ENCODE measurements at places on chromosomes 5 and 9. TPM values are rescaled to one million over a fixed set of nuclear protein-coding genes. Genes with fewer than 3 reads are reported as not detected.

HBEGF gene
- 12.6 TPM for total RNA-seq

HRCT1 gene
- total RNA-seq = not detected

PLAC8L1 gene
- 0.45 TPM for total RNA-seq

GRCh38 chr9:35697486-35697885 is 7.8 kb upstream of the TPM2 start:
- H3K27me3 ChIP-seq = no peaks in the 10 kb centered on the region
- no peak overlapping the region for H3K4me3 ChIP-seq

- H3K4me3 ChIP-seq = no peak overlapping the region
- H3K4me1 ChIP-seq = no peaks in the 10 kb centered on the region
- no peak overlapping the region for H3K27ac ChIP-seq
- H3K36me3 ChIP-seq = no peaks in the 10 kb centered on the region
Observed at GRCh38 chr9:33233626-33234342, 6.2 kb upstream of the SPINK4 start.

GRCh38 chr5:131280417-131280816 is 16.6 kb downstream of the CDC42SE2 start:
- H3K36me3 ChIP-seq = peaks cover 87% of the 10 kb centered on the region
- no peak for ATAC-seq
- peaks cover 46% of the 10 kb centered on the region for H3K4me1 ChIP-seq
- H3K4me3 ChIP-seq = peak overlapping the region; percentile 93

GRCh38 chr5:149011084-149011483 is 51.8 kb downstream of the SH3TC2 start:
- H3K4me1 ChIP-seq = peaks cover 4% of the 10 kb centered on the region
- no peak overlapping the region for H3K4me3 ChIP-seq

- peaks cover 32% of the 10 kb centered on the region for H3K4me1 ChIP-seq
- no peaks in the 10 kb centered on the region for H3K27me3 ChIP-seq
- ATAC-seq = no peak
Observed at GRCh38 chr9:123680352-123680751, 249.6 kb downstream of the DENND1A start.

SPATA31C1 gene
- not detected for total RNA-seq

DNA sequence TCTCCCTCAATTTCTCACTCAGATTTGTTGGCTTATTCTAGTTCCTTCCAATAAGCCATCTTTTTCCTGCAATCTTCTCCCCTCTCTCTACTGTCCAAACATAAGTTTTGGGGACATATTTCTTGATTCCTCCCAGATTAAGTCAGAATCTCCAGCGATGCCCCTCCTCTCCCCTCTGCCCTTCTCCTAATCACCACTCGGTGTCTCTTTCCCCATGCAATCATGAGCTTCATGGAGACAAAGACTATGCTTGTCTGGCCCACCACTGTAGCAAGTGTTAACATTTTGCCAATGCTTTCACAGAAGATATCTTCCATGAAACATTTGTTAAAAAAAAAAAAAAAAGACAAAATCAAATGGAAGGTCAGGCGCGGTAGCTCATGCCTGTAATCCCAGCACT is 42.4 kb downstream of the PDE6A start:
- no peak overlapping the region for H3K27ac ChIP-seq
- H3K27me3 ChIP-seq = peaks cover 9% of the 10 kb centered on the region
- H3K4me1 ChIP-seq = no peaks in the 10 kb centered on the region
- H3K36me3 ChIP-seq = no peaks in the 10 kb centered on the region

DNA sequence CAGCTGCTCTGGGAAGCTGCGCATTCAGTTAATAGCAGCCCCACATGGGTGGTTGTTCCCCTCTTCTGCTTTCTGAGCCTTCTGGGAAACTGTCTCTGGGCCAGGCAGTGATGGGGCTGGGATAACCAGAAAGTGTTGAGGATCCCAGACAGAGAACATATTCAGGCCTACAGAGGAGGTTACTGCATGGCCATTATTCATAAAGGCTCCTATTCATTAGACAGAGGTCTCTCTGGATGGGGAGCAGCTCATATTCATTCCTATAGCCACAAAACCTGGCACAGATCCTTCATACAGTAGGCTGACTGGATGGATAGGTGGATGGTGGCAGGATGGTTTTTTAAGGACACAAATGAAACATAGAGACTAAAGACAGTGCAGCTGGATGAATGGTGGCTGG is 76.3 kb downstream of the HSPA4 start:
- no peak overlapping the region for H3K4me3 ChIP-seq
- no peaks in the 10 kb centered on the region for H3K36me3 ChIP-seq
- no peak for ATAC-seq

DNA sequence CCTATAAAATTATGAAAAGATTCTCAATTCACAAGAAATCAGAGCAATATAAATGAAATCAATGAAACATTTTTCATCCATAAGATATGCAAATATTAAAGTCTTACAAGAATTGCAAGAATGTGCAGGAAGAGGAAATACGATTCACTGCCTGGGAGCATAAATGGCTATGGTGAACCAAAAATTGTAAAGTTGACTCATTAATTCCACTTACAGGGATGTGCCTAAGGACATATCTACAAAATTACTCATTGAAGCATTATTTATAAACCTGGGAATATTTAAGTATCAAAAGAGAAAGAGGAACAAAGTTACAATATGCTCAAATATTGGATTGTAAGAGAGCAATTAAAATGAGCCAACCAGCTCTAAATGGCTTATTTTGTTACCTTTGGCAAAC is 6.9 kb upstream of the NIPSNAP3A start:
- no peak overlapping the region for H3K4me3 ChIP-seq
- no peaks in the 10 kb centered on the region for H3K36me3 ChIP-seq
- H3K4me1 ChIP-seq = no peaks in the 10 kb centered on the region
- no peaks in the 10 kb centered on the region for H3K27me3 ChIP-seq

DNA sequence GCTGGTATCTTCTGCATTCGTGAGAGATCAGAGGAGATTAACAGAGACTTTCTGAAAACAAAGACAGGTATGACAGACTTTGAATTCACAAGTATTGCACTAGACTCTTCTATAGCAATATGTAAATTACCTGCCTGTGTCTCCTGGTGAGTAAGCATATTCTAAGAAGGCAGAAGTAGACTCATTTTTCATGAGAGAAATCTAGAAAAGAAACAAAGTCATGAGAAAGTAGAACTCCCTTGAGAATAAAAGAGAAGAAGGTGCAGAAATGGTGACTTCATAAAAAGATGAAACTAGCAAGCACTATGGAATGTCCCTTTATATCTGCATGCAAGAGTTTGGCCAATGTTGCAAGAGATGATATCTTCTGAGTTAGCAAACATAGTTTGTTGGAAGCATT is 419.8 kb downstream of the DMRT2 start:
- ATAC-seq = peak; percentile 90
- no peaks in the 10 kb centered on the region for H3K36me3 ChIP-seq
- peaks cover 6% of the 10 kb centered on the region for H3K27me3 ChIP-seq
- H3K4me1 ChIP-seq = no peaks in the 10 kb centered on the region
- no peak overlapping the region for H3K4me3 ChIP-seq

SHISAL2B gene
- total RNA-seq = not detected

DNA sequence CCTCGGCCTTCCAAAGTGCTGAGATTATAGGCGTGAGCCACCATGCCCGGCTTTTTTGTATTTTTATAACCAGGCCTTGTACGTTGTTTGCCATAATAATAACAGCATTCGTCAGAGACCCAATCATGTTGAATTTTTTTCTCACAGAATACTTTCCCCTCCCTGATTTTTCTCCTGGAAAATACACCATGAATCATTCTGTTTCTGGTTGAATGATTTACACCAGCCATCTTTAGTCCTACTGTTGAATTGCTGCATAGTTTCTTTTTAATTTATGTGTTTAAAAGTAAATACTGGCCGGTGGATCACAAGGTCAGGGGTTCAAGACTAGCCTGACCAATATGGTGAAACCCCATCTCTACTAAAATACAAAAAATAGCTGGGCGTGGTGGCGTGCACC is 3.5 kb downstream of the CNOT8 start:
- no peaks in the 10 kb centered on the region for H3K27me3 ChIP-seq
- no peak for ATAC-seq
- H3K4me1 ChIP-seq = peaks cover 30% of the 10 kb centered on the region
- peaks cover 90% of the 10 kb centered on the region for H3K36me3 ChIP-seq
- peak overlapping the region; percentile 85 for H3K4me3 ChIP-seq
- peak overlapping the region; percentile 80 for H3K27ac ChIP-seq

DNA sequence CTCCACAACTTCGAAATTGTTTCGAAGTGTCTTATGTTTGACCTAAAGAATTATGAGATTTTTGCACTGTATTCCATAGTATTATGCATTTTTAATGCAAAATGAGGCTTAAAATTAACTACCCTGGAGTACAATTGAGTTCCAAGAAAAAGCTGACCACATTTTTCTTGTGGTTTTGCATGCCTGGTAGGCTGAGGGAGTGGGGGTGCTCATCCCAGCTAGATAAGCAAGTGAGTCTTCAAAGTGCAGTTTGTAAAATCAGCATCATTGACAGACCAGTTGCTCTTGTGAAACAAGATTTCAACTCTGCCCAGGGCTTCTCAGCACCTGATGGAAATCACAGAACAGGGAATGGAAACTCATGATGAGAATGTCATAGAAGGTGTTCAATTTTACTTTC is 17.0 kb upstream of the NDUFS4 start:
- no peak for ATAC-seq
- no peak overlapping the region for H3K27ac ChIP-seq
- no peaks in the 10 kb centered on the region for H3K4me1 ChIP-seq
- no peak overlapping the region for H3K4me3 ChIP-seq
- no peaks in the 10 kb centered on the region for H3K36me3 ChIP-seq

- H3K4me3 ChIP-seq = peak overlapping the region; percentile 73
- peak overlapping the region; percentile 74 for H3K27ac ChIP-seq
- H3K36me3 ChIP-seq = no peaks in the 10 kb centered on the region
- H3K27me3 ChIP-seq = no peaks in the 10 kb centered on the region
- H3K4me1 ChIP-seq = peaks cover 12% of the 10 kb centered on the region
- ATAC-seq = no peak
Observed at GRCh38 chr9:129598089-129598596, 22.8 kb downstream of the C9orf50 start.

DNA sequence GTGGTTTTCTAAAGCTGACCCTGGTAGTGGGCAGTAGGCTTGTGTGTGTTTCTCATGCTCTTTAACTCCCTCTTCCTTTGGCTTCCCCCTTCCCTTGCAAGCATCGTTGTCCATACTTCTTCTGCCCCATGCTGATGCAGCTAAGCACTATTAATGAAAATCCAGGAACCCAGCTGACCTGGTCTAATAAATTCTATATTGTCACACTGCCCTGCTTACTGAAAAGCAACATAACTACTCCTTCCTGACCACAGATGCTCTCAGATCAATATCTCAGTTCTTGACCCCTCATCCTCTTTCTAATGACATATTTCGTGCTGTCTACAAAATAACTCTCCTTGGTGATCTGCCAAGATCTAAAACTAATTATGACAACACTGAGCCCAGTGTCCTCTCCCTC is 405.5 kb downstream of the EFNA5 start:
- H3K4me3 ChIP-seq = no peak overlapping the region
- H3K4me1 ChIP-seq = no peaks in the 10 kb centered on the region
- H3K36me3 ChIP-seq = no peaks in the 10 kb centered on the region
- no peak for ATAC-seq
- no peak overlapping the region for H3K27ac ChIP-seq

ITGA1 gene
- 3.1 TPM for total RNA-seq

PTTG1 gene
- total RNA-seq = 172 TPM

DNA sequence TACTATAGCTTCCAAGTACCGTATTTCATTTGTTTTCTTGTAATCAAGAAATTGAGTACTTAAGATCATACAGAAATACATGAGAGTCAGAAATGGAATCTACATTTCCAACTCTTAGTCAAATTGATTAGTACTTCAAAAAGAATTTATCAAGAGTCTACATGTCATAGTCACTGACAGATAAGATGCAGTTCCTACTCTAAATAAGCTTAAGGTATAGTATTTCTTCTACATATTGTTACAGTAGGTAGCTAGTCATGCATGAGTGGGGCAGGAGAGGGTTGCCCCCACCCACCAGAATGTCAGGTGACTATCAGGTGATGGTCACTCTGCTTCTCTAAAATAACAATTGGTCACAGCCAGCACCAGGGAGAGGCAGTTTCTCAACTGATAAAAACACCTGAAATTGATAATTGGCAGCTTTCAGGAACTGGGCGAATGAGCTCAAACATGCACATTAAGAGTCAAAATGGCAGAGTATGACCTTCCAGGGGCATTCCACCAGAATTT is 2.9 kb downstream of the BAAT start:
- no peaks in the 10 kb centered on the region for H3K4me1 ChIP-seq
- no peak overlapping the region for H3K4me3 ChIP-seq
- H3K27ac ChIP-seq = no peak overlapping the region
- ATAC-seq = no peak

PDCD1LG2 gene
- 1.2 TPM for total RNA-seq

DNA sequence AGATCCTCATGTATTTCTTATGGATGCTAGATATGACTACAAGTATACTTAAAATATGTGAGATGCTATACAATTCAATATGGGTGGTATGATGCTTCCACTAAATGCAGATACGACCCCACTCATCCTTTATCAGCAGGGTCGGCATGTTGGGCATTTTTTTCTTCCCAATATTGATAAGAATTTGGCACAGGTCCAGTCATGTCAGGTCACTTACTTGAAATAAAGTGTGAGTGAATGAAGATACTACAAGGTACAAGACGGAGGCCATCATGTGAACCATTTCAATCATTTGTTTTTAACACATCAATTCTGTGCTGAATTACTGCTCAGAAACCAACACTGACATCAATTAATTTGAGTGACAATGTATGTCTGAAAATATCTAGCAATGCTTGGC is 146.9 kb upstream of the GNA14 start:
- no peaks in the 10 kb centered on the region for H3K27me3 ChIP-seq
- peaks cover 4% of the 10 kb centered on the region for H3K4me1 ChIP-seq
- no peak for ATAC-seq
- H3K4me3 ChIP-seq = no peak overlapping the region

- peak overlapping the region; percentile 60 for H3K4me3 ChIP-seq
Observed at GRCh38 chr9:126915281-126915816, 767 bp downstream of the RALGPS1 start.

DNA sequence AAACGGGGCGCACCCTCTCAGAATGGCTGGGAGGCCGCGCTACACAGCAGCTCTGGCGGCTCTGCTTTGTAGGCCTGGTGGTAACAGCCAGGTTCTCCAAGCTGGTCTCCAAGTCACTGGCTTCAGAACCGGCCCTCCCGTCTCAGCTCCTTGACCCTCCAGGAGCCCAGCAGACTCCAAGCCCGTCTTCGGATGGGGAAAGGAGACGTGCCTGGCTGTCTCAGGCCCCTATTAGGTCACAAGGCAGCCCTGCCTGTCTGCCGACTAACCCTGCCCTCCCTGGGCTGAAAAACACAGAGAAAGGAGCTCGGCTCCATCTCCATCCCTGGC is 2.2 kb downstream of the ASB6 start:
- H3K4me1 ChIP-seq = peaks cover 15% of the 10 kb centered on the region
- peak overlapping the region; percentile 84 for H3K4me3 ChIP-seq
- ATAC-seq = no peak

DNA sequence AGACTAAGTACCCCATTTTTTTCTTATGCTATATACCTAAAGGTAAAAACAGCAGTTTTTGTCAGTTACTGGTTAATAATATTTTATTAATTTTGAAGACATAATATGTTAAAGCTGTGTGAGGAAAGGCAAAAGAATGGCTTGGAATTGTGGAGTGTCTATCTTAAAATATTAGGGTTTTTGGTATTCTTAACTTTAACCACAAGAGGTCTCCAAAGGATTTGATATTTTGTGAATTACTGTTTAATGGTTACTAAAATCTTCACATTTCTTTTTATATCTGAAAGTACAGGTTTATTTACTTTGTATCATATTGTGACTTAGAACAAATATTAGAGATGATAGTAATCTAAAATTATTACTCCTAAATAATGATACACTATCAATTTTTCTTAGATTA is 32.0 kb upstream of the DHFR start:
- no peak overlapping the region for H3K4me3 ChIP-seq
- H3K27ac ChIP-seq = no peak overlapping the region
- peaks cover 56% of the 10 kb centered on the region for H3K36me3 ChIP-seq
- ATAC-seq = no peak

Data from activated T-helper 17 cell treated with anti-CD3 and anti-CD28 coated beads, Interleukin-2, amount 50 U/mL, for 72 hours (primary cell).